ENCODE measurements at places on chromosomes 4 and X.

GRCh38 chr4:118839221-118839927 is 3.4 kb upstream of the SEC24D start:
- DNase-seq, result no peak

DNA sequence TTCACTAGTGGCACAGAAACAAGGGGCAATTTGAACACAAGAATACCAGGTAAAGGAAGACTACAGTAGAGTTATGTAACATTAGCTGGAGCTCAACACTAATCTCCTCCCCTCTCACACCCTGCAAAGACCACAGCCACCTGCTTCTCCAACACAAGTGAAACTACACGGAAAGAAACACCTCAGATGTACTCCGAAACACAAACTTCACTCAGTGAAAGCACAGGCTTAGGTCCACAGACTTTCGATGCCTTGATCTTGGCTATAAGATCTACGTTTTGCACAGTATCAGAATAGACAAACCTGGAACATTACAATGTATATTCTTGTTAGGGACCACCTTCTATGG is 7.6 kb downstream of the ACSL1 start:
- no peak for DNase-seq

GRCh38 chrX:153366119-153366518 is 32.2 kb downstream of the ZNF275 start:
- no peak for DNase-seq

GRCh38 chrX:19958552-19959486 is 32.0 kb downstream of the BCLAF3 start:
- no peak for DNase-seq

GRCh38 chrX:106484233-106484632 is 127.5 kb upstream of the RADX start:
- DNase-seq, result no peak

DNA sequence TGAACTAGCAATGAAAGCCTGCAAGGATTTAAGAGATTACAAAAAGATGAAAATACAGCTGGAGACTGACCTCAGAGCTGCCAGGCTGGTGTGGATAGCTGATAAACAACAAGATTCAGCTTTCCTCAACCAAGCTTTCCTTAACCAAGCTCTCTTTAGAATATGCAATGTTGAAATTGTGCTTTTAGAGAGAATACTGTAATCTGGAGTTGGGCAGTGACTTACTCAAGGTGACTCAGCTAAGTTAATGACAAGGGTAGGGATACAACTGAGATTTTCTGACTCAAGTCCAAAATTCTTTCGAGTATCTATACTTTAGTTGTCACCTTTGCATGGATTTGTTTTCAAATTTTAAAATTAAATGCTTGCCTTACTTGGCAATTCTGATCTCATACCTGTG is 98.0 kb downstream of the AMMECR1 start:
- no peak for DNase-seq

DNA sequence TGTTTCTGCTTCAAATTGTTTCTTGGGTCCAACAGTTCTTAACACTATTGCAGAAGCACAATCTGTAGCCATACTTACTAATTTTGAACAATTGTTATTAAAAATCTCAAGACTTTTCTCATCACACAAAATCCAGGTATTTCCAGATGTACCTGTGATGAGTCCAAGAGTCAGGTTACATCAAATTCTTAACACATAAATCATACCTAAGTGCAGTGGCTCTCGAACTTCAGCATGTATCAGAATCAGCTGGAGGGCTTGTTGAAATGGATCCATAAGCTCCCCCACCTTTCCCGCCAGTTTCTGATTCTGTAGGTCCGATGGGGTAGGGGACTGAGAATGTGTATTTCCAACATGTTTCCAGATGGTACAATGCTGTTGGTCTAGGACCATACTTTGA is 10.6 kb downstream of the FAM120C start:
- DNase-seq, result no peak

DNA sequence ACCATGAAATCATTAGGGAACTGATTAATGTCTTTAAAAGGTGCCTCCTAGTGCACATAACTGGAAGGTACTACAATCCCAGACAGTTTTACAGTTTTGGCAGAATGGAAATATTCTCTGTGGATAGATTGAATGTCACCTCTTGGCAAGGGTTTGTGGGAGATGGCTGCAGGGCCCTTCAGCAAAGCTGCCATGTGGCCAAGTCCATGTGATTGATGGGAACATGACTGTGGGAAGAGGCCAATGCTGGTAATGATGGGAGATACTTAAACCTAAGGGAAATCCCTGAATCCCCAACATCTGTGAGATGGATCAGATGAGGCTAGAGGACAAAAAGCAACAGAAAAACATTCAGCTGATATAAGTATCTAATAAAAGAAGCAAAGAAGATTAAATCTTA is 493.7 kb downstream of the MAGEE1 start:
- DNase-seq, result no peak

GRCh38 chr4:184424993-184425758 is 49.2 kb downstream of the IRF2 start:
- DNase-seq, result no peak

GRCh38 chr4:159227378-159227777 is 124.5 kb downstream of the RAPGEF2 start:
- no peak for DNase-seq

DNA sequence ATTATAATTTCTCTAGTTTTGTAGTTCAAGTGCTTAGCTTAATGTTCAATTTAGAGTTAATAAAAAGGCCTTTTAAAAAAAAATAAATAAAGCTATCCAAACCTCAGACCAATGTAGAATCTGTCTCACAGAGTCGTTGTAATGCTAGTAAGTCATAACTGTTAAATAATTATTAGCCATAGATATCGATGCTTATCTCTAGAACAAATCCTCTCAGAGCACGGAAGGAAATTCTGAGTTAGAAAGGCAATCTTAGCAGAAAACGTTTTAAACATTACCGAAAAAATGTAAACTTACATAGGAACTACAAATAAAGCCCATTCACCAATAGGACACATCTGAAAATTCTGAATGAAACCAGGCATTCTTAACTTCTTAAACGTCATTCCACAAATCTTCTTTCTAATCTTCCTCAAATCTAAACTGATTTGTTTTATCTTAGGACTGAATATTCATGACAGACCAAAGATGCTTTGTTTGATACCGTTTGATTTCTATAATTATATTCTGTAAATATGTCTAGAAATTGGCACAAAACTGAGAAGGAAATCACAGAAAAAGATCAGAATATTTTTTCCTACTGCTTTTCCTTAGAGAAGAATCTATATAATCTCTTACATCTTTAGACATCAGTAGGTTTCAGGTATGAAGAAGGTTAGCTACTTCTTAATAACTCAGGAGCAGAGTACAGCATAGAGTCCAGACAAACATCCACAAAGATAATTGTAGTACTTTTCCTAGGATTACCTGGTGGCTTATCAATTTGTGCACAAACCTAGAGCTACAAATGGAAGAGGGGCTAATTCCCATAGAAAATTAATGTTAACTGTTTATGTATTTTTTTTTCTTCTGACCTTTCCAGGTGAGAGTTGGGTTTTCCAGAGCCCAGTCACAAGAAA is 140.7 kb downstream of the BTC start:
- no peak for DNase-seq

- no peak for DNase-seq
Measured at GRCh38 chr4:13670456-13671160, 43.1 kb upstream of the BOD1L1 start.

DNA sequence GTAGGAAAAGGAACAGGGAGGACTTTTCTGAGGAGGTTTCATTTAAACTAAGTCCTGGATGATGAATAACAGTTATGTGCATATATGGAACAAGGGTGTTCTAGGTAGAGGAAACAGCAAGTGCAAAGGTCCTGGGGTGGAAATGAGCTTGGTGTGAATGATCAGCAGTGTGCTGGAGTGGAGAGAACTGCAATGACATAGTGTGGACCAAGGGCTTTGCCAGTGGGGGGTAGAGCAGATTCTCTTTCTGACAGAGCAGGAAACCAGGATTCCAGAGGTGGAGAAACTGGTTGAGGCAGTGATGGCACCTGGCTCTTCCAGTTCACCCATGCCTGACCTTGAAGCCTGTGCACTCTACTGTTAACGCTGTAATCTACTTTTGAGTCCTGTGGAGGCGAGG is 1.7 kb downstream of the PPP1R3F start:
- no peak for DNase-seq

DNA sequence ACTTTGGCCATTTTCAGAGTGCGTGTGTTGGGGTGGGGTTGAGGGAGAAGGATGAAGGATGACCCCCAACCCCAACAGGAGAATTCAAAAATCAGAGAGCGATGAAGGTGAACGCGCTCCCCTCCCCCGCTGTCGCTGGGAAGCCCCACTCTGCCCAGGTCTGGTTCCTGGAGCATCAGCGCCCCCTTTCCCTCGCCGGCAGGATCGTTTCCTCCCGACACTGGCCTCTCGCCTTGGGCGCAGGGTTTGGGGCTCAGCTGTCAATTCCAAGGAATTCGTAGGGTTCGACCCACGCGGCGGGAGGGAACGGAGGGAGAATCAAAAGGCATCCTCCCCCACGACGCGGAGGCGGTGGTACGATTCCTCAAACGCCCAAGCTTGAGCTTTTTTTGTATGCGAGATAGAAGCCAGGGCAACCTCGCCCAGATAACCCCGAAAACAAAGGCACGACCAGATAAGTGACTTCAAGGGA is 1.0 kb upstream of the PDGFRA start:
- DNase-seq, result peak; percentile 35

DNA sequence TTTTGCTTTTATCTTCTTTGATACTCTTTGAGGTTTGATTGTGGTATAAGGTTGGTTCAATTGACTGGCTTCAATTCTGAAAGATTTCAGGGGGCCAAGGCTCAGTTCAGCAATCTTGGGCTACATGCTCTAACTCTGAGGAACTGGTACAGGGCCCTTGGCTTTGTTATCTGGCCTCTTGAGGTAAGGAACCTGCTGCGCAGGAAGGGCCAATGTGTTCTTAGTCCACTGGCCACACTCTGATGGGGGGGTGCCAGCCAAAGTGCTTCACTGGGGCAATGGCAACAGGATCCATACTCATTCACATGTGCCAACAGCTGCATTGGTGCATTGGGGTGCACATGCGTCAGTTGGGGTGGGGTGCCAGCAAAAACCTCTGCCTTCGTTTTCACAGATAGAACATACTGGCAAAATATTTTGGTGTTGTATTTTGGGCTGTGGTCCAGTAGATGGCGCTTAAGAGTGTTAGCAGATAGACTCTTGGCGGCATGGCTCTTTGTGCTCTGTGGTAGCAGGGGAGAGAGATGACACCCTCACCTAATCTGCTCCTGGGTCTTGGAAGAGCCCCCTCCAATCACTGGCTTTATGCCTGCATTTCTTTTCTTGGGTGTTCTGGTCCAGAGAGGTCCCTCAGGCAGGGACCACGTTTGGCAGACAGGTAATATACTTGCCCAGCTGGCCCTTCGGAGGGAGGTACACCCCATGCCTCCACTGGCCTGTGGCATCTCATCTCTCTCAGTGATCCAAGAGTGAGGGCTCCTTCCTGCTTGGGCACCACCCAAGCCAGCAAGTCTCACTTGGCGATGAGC is 42.9 kb downstream of the NDST3 start:
- DNase-seq, result no peak

DNA sequence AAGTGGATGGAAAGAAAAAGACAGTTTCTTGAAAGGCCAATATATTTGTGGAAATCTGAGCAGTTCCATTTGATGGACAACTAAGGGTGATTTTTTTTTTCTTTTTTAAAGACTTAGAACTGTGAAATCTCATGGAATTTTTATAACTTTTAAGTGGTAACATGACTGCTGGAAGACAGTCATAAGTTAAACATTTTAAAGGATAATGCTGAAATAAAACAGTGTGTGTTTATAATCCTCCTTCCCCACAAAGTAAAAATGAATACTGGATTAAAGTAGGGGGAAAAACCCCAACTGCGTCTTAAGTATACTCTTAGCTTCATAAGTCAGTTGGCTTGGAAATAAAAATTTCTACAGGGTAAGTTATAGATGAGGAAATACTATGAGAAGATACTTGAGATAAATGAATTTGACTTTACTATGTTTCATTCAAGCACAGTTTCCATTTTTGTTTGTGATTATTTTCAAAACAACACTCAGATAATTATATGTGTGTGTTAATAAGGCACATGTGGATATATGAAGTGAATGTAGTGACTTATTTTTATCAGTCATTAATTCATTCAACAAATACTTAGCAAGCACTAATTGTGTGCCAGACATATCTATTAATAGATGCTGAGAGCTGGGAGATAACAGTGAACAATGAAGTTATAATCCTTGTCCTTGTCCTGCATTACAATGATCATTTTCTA is 129.2 kb upstream of the ETNPPL start:
- no peak for DNase-seq

GRCh38 chr4:163303069-163303468 is 29.3 kb downstream of the NPY1R start:
- DNase-seq, result no peak

- no peak for DNase-seq
Measured at GRCh38 chr4:36303426-36304137, 22.2 kb downstream of the DTHD1 start.

DNA sequence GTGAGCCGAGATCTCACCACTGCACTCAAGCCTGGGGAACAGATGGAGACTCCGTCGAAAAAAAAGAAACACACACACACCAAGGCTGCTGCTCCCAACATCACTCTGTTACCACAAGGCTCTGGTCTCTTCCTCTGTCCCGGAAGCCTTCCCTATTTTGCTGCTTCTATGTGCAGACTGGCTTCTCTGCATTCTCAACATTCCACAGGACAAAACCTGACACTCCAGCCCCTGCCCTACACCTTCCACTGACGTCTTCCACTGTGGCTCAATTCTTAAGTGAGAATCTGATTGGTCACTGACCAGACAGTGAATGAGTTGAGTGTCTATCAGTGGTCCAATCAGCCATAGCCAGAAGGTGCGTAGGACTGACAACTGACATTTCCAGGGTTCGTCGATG is 5.9 kb downstream of the ODAPH start:
- no peak for DNase-seq

GRCh38 chr4:120443116-120443515 is 376.5 kb upstream of the MAD2L1 start:
- DNase-seq, result no peak

DNA sequence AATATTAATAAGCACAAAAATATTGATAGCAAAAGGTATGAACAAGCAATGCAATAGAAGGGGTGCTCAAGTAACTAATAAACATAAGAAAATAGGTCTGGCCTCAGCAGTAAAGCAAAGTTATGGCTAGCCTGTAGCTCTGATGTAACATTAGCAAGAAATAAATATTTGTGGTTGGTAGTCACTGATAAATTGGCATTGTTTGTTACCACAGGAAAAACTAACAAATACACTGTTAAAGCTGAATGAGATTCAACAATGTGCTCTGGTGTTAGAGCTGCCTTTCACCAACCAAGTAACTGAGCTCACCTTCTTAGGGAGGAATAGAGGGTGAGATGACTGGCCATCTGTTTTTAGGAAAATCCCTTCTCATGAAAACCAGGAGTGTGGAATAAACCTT is 71.4 kb downstream of the AREG start:
- no peak for DNase-seq
